Lung (tissue), 17 donors: ENCODE measurements at places on chromosomes 13 and 19. TPM values are rescaled to one million over a fixed set of nuclear protein-coding genes. Genes with fewer than 3 reads are reported as not detected.
A peak's percentile ranks its signal among the peaks of the same experiment; 100 is the strongest.

GRCh38 chr13:102566513-102566912, 30.3 kb upstream of the TPP2 start:
- DNase-seq, result no peak

DNA sequence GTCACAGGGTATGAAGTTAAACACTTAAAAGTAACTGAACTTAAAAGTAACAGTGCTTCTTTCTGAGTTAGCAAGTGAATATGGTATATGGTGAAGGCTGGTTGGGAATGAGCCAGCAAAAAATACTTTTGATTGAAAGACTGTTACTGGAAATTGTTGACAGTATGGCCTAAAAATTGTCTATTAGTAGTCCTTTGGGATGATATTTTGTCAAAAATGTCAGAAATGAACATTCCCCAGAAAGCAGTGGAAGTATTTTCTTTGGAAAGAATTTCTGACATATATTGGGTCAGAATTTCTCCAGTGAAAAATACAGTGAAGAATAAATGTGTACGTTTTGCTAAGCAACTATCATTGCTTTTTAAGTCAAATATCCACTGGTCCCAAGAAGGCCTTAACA, 860.5 kb downstream of the PCDH9 start:
- DNase-seq, result no peak

DNA sequence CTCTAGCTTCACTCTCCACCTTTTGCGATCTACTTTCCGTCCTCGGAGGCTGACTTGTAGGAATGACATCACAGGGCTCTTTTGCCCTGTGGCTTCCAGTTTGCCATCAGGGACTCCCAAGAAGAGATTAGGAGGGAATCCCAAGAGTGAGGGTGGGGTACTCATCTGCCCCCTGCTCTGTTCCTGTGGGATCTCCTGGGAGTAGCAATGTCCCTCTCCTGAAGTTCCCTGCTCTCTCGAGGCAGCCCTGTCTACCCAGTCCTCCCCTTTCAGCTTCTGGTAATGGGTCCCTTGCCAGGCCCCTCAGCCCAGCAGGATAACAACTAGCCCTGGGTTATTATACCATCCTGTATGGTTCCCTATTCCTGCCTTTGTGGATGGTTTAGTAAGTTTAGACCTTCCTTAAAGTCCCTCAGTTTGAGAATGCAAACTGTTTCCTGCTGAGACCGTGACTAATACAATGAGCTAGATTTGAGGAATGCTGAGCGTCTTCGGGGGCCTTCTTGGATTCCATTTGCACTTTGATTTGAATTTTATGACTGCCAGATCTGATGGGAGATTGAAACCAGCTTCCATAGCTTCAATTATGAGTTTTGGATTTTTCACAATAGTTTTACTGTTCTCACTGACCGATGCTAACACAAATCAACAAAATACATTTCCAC, 73.7 kb upstream of the IPO5 start:
- DNase-seq, result no peak

DNA sequence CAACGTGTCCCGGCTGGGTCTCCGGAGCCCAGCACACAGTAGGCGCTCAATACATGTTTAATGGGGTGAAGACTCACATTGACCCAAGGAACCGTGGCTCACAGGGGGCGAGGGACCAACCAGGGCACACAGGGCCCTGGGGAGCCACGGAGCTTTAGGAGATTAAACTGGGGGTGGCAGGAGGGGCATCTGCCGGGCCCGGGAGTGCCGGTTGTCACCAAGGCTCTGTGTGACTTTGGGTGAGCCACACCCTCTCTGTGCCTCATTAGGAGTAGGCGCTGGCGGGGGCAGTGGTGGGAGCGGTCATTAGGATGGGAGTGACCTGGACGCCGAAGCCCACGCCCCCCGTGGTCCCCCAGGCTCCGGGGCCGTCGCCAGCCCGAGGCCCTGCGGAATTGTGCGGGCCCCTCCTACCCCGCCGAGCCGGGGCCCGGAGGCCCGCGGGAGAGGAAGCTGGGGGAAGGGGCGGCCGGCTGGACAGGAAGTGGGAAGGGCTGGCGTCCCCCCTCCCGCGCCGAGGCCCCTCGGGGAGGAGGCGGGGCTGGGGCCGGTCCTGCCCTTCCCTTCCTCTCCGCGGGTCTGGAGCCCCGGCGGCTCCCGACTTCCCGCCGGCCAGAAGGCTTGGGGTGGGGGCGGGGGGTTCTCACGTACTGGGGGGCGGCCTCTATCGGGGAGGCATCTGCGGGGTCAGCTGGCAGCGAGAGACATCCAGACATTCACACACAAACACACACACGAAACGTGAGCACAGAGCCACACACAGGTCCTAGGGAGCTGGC, 1.8 kb upstream of the SSBP4 start:
- peak; percentile 94 for DNase-seq

DNA sequence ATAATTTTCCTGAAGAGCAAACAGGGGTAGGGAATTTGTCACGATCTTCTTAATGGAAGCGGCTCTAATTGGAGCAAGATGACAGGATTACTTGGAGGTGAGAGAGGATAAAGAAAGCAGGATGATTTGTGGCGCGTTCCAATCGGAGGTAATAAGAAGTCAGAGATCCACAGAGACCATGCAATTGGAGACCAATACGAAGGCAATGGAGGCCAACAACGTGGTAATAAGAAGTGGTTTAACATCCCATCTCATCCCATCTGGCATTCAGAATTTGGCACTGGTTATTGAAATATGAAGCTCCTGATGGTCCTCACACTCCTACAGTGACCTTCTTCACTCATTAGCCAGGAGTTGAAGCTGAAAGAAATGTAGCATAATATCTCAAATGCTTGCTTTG, 130.6 kb downstream of the DLEU7 start:
- DNase-seq, result no peak

DNA sequence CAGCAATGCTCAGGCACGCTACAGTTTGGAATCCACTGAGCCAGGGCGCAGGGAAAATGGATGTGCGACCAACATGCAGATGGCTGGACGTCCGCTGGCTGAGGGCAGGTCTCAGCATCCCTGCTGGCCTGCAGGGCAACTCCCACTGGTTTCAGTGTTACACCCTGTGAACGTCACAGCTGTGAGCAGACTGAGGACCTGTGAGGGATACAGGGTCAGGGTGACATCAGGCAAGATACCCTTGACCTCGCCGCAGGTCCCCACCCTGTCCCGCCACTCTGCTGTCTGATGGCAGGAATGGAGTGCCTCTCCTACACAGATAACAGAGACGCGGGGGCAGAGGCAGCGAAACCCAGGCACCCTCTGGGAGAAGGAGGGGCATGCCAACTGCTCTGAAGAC, 19.1 kb downstream of the ZFR2 start:
- DNase-seq, result no peak

GRCh38 chr13:51801631-51802099, 2.3 kb downstream of the DHRS12 start:
- no peak for DNase-seq

DNA sequence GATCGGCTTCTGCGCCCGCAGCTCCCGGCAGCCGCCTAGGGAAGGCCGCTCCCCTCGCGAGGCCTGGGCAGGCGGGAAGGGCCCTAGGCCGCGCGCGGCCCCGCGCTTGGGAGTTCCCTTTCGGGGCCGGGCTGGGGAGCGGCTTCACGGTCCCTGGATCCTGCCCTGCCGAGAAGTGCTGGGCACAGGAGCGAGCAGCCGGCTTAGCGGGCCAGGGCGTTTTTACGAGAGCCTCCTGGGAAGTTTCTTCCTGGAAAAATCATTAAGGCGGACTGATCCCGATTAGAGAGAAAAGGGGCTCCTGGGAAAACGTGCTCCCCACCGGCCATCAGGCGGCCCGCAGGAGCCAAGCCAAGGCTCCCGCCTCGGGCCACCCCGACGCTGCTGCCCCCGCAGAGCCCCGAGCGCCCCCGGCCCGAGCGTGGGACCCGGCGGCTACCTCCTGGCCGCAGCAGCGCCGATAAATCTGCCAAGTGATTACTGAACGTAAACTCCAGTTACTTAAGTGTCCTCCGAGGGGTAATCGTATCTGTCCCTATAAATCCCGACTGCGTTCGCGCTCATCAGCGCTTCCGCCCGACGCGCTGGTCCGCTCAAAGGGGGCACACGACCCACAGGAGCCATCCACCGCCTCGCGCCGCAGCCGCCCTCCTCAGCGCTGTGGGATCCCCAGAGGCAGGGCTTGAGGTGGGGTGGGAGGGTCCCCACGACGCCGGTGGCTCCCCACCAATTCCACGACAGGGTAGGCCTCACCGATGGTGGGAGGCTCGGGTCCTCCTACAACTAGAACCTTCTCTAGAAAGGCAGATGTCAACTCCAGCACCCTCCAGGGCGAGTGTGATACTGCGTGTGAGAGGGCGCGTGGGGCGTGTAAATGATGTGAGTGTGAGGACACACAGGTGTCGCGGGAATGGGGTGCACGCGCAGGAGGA, 2.8 kb downstream of the ZIC5 start:
- DNase-seq, result peak; percentile 51

DNA sequence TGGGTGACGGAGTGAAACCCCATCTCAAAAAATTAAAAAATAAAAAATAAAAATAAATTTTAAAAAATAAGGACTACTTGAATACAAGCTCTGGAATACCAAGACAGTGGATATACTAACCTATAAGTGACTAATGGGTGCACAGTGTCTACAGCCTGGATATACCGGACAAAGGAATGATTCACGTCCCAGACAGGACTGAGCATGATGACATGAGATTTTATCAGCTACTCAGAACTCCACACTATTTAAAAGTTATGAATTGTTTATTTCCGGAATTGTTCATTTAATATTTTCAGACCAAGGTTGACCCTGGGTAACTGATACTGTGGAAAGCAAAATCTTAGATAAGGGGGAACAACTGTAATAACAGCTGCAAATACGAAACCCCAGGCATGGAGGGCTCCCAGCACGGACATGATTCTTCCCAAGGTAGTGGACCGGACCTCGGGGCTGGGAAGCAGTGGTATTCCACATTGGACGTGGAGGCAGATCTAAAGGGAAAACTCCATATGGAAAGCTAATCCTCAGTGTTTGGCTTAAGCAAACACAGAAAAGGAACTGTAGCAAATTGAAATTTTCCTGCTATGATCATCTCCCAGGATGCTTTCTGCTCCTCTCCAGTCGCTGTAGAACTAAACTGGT, 102.6 kb upstream of the TSHZ3 start:
- no peak for DNase-seq

DNA sequence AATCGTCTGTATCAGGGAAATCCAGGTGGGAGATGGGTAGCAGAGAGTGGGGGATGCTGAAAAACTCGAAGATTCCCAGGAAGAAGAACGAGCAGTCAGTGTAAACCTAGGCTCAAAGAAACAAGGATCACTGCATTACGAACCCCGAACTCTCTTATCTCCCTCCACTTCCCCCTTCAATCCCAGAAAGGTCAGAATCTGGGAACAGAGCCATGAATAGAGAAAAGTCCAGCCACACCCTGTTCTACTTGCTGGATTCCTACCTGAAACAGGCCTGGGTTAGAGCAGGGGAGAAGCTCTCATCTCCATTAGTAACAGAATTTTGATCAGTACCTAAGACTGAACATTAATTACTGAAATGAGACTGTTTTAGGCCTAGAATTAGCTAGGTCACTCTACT, 24.4 kb downstream of the EPSTI1 start:
- DNase-seq, result no peak

- no peak for DNase-seq
These were observed 253.7 kb downstream of the KCTD12 start for GRCh38 chr13:76632401-76633044.

GRCh38 chr19:35860436-35860817, 3.7 kb downstream of the KIRREL2 start:
- no peak for DNase-seq

DNA sequence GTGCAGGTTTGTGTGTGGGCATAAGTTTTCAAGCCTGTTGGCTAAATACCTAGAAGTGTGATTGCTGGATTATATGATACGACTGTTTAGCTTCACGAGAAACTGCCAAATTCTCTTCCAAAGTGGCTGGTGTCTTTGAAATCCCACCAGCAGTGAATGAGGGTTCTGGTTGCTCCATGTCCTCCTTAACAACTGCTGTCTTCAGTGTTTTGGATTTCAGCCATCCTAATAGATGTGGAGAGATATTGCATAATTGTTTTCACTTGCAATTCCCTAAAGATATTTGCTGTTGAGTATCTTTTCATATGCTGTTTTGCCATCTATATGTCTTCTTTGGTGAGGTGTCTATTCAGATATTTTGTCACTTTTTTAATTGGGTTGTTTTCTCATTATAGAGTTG, 390.5 kb downstream of the ZNF536 start:
- peak; percentile 67 for DNase-seq

SIGLEC11 gene
- 6.5 TPM for total RNA-seq

ZNF443 gene
- 9.4 TPM for total RNA-seq

ONECUT3 gene
- total RNA-seq, result not detected

FLT3 gene
- total RNA-seq, result 0.71 TPM

TSEN34 gene
- 44.5 TPM for total RNA-seq

ZNF841 gene
- 30.4 TPM for total RNA-seq

HRC gene
- 0.18 TPM for total RNA-seq

SNRPA gene
- 47.4 TPM for total RNA-seq

TNFSF11 gene
- not detected for total RNA-seq
